CD4-positive, alpha-beta T cell treated with Interferon gamma for 1 hour (primary cell): ENCODE measurements at places on chromosomes 7 and 10.

DNA sequence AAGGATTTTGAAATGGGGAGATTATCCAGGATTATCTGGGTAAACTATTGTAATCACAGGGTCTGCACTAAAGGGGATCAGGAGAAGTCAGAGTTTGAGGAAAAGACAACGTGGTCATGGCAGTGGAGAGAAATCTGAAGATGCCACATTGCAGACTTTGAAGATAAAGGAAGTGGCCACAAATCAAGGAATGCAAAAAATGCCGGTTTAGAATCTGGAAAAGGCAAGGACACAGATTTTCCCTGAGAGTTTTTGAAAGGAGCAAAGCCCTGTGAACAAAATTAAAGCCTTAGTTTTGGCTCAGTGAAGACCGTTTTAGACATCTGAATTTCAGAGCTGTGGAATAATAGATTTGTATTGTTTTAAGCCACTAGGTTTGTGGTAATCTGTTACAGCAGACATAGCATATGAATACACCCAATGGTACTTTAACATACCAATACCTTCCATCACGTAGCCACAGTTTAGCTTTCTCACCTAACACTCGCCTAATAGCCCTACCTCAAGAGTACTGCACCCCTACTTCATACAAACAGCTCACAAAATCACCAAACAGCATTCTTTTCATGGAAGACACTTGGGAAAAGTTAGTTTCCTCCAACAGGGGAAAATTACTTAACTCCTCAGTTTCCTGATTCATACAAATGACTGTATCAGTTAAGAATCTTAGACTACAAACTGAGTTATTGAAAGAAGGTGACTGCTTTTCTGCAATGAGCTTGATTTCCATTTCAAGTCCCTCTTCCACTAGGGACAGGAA lies 446.5 kb downstream of the INHBA start:
- DNase-seq = no peak

DNA sequence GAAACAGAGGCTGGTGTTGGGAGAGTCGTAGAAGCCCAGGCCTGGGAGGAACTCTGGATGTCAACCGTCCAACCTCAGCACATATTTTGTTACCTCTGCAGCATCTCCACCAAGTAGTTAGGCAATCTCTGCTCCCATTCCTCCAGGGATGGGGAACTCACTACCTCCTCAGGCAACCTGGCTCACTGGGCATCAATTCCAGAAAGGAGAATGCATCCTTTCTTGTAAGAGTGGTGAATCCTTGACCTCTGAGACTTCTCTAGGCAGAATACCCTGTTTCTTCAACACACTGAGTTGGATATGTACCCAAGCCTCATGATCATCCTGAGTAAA lies 136.7 kb upstream of the ZMIZ1 start:
- DNase-seq = no peak

GRCh38 chr10:124059551-124059950 lies 33.8 kb downstream of the CHST15 start:
- no peak for DNase-seq

GRCh38 chr7:151308256-151308655 lies 33.4 kb upstream of the NUB1 start:
- DNase-seq = no peak

DNA sequence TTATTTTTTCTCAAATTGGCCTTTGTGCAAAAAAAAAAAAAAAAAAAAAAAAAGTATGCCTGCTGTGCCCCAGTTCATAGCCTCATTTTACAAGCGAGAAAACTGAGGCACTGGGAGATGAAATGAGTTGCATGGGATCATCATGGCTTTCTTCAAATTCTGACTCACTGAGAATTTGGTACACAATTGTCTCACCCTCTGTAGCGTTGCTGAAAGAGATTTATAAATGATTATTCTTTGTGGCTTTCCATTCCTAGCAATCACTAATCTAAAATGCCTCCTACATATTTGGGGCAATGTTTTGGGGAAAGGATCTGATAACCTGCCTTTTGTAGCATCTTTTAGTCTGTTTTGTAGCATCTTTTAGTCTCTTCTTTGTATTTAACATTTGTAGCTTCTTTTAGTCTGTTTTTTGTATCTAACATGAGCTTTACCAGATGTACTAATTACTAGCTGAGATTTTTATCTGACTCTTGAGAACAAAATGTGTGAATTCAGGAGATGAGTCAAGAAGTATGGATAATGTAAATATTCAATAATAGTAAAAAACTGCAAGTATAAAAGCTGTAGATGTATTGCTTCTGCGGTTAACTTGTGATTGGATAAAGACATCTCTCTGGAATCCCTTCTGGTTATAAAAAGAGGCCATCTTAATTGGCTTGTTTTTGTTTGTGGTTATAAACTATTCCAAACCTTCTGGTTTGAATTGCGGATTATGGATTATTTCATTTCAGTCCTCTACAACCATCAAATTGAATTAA lies 161.4 kb downstream of the ARID5B start:
- DNase-seq = no peak

DNA sequence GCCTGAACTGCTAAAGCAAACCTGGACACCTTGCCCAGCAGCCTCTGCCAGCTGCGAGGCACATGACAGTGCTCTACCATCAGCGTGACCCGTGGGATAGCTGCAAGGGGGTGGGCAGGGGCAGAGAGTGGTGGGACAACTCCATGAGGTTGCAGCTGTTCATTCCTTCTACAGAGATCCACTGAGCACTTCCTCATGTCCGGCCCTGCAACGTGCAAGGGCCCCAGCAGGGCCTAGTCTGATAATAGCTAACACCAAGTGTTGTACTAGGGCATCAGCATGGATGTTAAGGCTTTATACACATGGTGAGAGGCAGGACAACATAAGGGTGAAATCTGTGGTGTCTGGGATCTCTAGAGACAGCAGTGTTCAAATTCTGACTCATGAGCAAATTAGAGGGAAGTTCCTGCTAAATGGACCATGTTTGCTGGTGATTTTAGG lies 14.3 kb downstream of the NOD1 start:
- no peak for DNase-seq

GRCh38 chr10:47348138-47348651 lies at the start of gene RBP3:
Gene RBP3 (plus strand): TSS chr10:47348363. CDS start chr10:47348485, 122 bp downstream.
- no peak for DNase-seq

GRCh38 chr7:107592361-107593024 lies 12.4 kb downstream of the BCAP29 start:
- DNase-seq = no peak

GRCh38 chr7:37000511-37000910 lies 276.2 kb upstream of the AOAH start:
- DNase-seq = no peak

DNA sequence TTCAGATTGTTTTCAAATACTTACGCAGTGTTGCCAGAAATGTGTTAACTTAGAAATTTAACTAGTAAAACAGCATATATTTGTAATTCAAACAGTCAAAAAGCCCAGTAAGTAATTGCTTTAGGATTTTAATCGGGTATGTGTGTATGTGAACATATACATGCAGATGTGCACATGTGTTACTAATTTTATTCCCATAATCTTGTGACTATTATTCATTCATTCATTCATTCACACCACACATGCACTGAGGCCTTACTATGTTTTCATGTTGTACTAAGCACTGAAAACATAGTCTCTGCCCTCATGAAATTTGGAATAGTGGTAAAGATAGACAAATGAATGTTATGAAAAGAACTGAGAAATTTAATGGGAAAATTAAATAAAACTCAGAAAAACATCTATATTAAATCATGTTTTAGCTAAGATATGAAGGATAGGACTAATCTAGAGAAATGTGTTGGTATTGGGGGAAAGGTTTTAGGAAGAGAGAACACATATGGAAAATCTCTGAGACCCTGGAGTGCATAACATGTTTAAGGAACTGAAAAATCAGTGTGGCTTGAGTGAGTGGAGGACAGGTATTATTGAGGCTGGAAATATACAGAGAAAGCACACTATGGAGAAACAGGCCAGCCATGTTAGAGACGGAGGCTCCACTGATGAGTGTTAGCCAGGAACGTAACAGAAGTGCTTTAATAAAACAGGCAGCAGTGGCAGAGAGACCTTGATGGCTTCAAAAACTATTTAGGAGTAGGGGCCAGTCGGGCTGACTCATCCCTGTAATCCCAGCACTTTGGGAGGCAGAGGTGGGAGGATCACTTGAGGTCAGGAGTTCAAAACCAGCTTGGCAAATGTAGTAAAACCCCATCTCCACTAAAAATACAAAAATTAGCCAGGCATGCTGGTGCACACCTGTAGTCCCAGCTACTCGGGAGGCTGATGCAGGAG lies 80.3 kb downstream of the HDAC9 start:
- no peak for DNase-seq

- no peak for DNase-seq
Observed at GRCh38 chr7:88355011-88355410, 48.3 kb upstream of the STEAP4 start.
